NCI-H187 (cell line): ENCODE measurements at places on chromosomes 4 and X.

GRCh38 chr4:2615821-2616220 is 79.4 kb downstream of the FAM193A start:
- DNase-seq, result no peak

- DNase-seq, result no peak
These were observed 956.9 kb upstream of the NDST4 start for GRCh38 chr4:116070283-116070682.

DNA sequence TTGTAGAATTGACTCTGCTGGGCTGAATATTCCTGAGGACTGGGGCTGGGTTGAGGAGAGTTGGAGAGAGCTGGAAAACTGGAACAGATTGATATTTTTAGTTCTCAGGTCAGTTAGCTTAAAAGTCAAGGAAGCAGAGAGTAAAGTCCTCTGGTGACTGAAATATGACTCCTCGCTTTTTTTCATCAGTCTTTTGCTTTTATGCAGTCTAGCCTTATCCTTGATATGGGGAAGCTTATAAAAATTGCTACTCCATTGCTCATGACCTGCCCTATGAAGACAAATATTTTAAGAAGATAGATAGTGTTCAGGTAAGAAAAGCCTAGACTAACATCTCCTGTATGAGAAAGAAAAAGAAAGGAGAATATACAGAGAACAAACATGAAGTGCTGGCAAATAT is 152.7 kb downstream of the C4orf33 start:
- no peak for DNase-seq

DNA sequence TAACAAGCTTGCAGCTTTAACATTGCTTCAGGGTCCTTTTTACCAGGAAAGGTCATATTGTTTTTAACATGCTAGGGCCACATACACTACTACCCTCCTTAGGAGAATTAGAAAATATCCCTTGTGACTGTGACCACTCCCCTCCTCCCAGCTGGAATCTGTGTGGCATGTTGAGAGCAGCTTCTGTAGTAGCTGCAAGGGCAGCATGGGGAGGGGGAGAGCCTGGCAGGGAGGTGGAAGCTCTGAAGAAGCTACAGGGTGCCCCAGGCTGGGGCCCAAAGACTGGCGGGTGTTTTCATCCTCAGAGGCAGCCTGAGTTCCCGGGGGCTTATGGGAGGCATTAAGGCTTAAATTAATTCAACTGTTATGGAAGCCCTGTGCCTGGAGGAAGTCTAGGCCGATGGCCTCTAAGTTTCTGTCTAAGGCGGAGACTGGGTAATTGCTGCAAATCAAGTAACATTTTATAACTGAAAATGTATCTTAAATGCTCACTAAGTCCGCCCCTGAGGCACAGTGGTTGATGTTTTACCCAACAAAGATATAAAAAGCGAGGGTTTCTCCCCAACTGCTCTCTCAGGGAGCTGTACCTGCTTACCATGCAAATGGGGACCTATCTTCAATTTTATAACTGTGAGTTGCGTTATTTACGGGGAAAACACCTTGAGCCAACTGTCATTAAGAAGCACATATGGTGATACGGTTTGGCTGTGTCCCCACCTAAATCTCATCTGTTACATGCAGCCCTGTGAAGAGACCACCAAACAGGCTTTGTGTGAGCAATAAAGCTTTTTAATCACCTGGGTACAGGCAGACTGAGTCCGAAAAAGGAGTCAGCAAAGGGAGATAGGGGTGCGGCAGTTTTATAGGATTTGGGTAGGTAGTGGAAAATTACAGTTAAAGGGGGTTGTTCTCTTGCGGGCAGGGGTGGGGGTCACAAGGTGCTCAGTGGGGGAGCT is 37.4 kb upstream of the STS start:
- no peak for DNase-seq

DNA sequence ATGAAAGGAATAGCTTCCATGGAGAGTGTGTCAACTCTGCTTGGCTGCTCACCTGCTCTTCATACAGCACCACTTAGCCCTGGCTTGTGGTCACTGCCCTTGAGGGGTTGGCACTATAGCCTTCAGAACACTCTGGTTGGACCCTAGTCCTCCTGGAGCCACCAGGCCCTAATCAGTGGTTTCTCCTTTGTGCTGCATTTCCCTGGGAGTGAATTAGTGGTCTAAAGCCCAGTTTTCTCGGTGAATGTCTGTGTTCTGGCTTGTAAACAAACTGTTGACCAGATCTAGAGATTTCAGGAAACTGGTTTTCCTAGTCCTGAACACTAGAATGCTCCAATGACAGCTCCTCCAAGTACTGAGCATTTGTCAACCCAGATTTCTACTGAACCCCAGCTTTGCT is 28.6 kb upstream of the TMEM154 start:
- no peak for DNase-seq

DNA sequence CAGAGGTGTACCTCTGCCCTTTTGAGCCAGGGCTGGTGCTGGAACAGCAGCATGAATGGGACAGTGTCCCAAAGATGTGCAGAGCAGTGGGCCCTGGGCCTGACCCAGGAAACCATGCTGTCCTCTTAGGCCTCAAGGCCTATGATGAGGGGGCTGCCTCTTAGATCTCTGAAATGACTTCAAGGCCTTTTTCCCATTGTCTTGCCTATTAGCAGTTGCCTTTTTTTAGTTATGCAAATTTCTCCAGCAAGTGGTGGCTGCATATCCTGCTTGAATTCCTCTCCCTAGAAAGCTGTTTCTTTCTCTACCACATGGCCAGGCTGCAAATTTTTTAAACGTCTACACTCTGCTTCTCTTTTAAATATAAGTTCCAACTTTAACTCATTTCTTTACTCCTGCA is 160.3 kb downstream of the CFAP299 start:
- DNase-seq, result no peak
